AG08396 (cell line): ENCODE measurements at places on chromosomes 2 and 18.

GRCh38 chr2:222792001-222792611, 68.7 kb upstream of the ACSL3 start:
- DNase-seq = no peak

- no peak for DNase-seq
These were observed 11.0 kb upstream of the DUSP2 start for GRCh38 chr2:96156011-96156820.

- DNase-seq = no peak
These were observed 212.3 kb downstream of the MGAT5 start for GRCh38 chr2:134466141-134466540.

- DNase-seq = no peak
These were observed 56.7 kb downstream of the DIS3L2 start for GRCh38 chr2:232018181-232018580.

DNA sequence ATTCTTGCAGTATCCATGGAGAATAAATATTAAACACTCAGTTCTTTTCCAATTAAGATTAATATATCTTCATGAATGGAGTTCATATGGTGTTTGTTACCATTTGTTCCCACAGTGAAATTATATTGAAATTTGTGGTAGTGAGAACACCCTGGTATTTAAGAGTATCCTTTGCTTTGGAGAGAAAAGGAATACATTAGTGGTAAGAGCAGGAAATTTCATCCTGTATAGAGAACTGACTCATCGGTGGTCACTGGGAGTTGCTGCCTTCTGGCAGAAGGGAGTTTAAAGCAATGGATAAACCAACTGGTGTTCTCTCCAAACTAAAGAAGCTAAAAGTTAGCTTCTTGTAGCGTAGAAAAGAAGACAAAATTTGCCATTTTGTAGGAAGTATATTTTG, 107.3 kb downstream of the MYO1B start:
- DNase-seq = peak; percentile 33

GRCh38 chr2:184270660-184271059, 327.7 kb upstream of the ZNF804A start:
- DNase-seq = no peak

- no peak for DNase-seq
These were observed 103.0 kb upstream of the STK17B start for GRCh38 chr2:196274387-196274809.

DNA sequence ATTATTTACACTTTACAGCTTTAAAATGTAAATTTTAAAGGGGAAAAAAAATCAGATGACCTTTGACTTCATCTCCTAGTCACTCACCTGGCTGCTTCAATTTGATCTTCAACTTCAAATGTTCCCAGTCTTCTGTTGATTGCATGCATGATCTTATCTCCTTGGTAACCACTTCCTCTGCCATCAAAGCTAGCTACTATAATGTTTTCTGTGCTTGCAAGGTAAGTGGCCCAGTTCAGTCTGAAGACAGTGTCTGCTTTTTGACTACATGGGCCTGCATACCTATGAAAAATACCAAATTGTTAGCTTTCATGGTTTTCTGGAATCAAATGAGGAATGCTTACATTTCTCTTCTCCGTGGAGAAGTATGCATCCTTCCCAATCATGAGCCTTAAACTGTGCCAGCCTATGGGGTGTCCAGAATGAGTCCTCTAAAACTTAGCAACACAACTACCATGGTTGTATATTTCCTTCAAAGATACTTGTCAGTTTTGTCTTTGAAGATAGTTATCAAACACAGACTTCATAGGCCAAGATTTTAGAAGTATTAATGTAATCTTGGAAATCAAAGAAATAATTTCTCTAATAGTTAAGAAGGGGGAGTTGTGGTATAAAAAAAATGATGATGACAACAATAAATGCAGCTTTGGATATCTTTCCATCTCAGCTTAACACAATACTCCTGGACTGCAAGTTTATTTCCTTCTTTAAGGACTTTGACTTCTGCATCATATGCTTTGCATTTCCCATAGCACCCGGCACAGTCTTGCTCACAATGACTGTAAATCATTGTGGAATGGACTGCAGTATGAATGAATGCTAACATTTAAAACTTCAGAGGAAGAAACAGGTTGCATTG, 62.1 kb downstream of the DPP4 start:
- no peak for DNase-seq

- no peak for DNase-seq
These were observed 174.0 kb upstream of the CDH20 start for GRCh38 chr18:61159246-61159645.

- DNase-seq = peak; percentile 69
These were observed 4.5 kb downstream of the SEMA4F start for GRCh38 chr2:74658516-74658915.
